Activated naive CD4-positive, alpha-beta T cell (primary cell): ENCODE measurements at places on chromosomes 7 and 10.

- no peak for DNase-seq
These were observed 10.4 kb downstream of the TMEM270 start for GRCh38 chr7:73871163-73872011.

GRCh38 chr10:34343764-34344163 lies 471.3 kb downstream of the PARD3 start:
- no peak for DNase-seq

GRCh38 chr7:129210256-129210988 lies 14.4 kb upstream of the AHCYL2 start:
- DNase-seq = peak; percentile 52

DNA sequence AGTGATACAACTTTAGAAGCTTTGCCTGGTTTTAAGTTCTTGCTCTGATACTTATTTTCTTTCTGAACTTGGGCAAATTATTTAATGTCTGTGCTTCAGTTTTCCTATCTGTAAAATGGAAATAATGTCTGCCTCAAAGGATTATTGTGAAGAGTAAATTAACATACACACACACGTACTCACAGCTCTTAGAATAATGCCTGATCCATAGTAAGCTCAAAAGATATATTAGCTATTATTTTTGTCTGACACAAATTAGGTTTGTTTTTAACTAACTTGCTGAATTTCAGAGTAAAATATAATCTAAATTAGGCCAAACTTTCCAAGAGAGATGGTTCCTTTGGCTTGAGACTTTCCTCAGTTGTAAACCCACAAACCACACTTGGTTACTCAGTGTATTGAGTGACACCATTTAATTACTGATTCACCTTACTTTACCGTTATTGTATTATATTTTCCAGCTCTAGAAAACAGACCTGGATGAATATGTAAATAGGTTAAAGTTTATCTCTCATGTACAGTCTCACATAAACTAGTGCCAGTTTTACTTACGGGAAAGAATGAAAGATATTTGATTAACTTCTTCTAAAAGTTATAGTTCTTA lies 50.4 kb downstream of the VTI1A start:
- DNase-seq = no peak

DNA sequence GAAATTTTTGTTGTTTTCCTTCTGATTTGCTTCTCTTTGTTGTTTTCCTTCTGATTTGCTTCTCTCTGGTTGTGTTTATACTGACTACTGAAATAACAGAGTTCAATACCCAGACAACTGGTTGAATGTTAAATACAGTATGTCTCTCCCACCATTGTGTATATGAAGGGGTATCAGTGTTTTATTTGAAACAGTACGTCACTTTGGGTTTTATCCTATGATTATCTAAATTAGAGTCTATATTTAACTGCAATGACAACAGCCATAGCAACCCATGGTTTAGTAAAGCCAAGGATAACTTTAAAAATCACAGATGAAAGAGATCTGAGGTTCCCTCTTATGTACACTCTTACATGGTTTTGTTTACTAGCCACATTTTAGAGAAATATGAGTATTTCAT lies 141.3 kb downstream of the GNAT3 start:
- no peak for DNase-seq

GRCh38 chr10:125631806-125632205 lies 51.2 kb downstream of the TEX36 start:
- DNase-seq = no peak

GRCh38 chr7:144438759-144439158 lies 35.3 kb upstream of the NOBOX start:
- no peak for DNase-seq

GRCh38 chr7:47170516-47170915 lies 411.4 kb downstream of the TNS3 start:
- no peak for DNase-seq

- no peak for DNase-seq
These were observed 122.4 kb downstream of the ZNF248 start for GRCh38 chr10:37734971-37735370.

GRCh38 chr7:131235489-131236317 lies 92.0 kb upstream of the MKLN1 start:
- peak; percentile 6 for DNase-seq

- no peak for DNase-seq
These were observed 1.9 kb upstream of the ITPRIP start for GRCh38 chr10:104340111-104340526.

GRCh38 chr7:39480901-39481300 lies 85.3 kb upstream of the YAE1 start:
- no peak for DNase-seq

DNA sequence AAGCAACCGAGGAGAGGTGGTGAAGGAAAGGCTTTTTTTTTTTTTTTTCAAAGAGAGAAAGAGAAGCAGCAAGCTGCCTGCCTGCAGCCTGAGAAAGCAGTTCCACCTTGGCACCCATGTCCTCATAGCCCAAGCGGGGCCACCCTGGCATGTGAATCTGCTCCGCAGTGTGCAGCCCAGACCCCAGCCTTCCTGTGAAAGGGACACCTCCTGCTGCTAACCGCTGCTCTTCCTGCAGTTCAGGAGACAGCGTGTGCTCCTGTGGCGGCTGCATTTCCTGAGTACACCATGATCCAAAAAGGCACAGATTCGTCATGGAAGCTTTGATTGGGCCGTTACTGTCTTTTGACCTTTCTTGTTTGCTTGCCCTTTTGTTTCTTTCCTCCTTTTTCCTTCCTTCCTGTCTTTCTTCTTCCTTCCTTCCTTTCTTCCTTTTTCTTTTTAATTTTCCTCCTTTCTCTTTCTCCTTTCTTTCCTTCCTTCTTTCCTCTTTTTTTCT lies 38.1 kb downstream of the IKZF1 start:
- peak; percentile 35 for DNase-seq

GRCh38 chr10:101559596-101560297 lies 28.3 kb downstream of the POLL start:
- DNase-seq = no peak

- DNase-seq = no peak
These were observed 307.4 kb upstream of the ZMIZ1 start for GRCh38 chr10:78761311-78761781.

DNA sequence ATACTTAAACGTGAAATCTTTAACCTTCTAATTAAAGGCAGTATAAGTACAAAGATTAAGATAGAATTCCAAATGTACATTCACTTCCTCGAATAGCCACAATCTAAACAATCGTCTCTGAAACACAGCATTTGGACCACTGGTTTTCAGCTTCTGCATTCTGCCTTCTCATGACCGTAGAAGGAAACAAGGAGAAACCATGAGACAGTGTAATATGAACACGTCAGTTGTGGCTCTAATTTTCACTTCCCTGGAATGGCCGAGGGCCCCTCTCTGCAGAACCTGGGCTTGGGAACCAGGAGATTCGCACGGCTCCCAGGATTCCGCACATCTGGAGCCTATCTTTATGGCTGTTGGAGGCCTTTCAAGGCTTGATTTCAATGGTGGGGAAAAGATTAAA lies 189.3 kb downstream of the KLF6 start:
- no peak for DNase-seq

DNA sequence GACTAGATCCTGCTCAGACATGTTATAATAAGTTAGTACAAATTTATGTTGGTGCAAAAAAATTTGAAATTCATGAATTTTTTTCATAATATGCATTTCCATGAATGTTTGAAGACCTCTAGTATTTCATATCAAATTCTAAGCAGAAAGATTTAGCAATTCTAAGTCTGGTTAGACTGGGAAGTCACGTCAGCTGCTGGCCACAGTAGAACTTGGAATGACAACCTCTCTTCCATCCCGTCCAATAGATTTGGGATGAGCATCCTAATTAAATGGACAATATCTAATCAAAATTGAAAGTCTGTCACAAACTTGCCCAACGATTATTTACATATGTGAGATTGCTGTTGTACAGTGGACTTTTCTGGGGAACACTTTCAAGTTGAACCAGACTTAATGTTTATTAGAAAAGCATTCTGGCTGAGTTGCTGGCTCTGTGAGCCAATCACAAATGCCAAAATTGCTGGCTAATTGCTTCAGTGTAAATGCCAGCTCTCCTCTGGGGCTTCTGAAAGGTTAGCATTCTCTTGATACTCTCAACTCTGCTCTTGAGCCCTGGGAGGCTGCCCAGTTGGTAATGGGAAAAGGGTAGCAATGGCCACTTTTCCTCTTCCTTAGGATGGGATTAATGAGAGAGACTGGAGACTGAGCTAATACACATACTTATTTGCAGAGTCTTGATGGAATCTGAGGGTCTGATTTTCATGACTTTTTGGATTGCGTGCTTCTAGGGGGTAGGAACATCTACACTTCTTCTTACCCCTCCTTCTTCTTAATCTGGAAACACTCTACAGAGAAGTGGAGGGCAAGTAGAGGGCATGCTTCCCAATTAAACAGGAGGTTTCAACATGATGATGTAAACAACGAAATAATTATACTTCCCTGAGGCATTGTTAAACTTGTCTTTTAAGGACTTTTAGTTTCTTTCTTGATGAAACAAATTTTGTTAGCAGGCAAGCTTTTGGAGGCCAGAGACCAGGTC lies 253.5 kb downstream of the BAMBI start:
- DNase-seq = no peak

DNA sequence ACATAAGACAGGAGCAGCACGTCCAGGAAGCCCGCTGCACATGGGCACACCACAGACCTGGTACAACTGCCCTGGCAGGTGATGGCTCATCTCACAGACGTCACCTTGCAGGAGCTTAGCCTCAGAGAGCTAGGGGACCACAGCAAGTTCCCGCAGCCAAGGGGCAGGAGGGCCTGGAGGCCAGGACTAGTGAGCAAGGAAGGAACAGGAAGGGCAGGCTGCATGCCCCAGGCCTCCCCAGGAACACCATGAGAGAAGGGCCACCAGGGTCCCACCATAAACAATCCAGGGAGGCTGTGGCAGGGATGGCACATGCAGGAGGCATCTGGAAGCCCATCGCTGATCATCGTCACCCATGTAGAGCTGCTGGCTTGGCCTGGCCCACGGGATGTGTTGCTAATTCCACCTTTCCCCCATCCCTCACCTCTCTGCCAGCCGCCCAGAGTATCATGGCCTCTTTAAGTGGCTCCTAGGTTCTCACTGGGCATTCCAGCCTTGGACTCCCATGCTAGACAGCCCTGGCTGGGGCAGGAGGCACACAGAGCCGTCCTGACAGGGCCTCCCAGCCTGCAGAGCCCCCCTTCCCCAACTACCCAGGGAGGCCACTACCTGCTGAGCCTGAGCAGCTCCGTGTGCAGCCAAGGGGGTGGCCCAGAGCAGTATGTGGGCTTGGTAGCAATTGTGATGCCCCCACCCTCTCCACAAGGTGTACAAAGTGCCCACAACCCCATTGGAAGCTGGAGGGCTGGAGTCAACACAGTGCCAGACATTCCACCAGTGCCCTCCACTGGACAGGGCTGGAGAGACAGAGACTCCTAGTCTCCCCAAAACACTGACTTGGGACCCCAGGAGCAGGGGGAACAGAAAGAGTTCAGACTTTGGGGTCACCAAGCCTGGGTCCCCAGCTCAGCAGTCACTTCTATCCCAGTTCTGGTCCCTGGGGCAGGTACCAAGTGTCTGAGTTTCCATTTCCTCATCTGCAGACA lies 35.5 kb downstream of the GRID1 start:
- no peak for DNase-seq

DNA sequence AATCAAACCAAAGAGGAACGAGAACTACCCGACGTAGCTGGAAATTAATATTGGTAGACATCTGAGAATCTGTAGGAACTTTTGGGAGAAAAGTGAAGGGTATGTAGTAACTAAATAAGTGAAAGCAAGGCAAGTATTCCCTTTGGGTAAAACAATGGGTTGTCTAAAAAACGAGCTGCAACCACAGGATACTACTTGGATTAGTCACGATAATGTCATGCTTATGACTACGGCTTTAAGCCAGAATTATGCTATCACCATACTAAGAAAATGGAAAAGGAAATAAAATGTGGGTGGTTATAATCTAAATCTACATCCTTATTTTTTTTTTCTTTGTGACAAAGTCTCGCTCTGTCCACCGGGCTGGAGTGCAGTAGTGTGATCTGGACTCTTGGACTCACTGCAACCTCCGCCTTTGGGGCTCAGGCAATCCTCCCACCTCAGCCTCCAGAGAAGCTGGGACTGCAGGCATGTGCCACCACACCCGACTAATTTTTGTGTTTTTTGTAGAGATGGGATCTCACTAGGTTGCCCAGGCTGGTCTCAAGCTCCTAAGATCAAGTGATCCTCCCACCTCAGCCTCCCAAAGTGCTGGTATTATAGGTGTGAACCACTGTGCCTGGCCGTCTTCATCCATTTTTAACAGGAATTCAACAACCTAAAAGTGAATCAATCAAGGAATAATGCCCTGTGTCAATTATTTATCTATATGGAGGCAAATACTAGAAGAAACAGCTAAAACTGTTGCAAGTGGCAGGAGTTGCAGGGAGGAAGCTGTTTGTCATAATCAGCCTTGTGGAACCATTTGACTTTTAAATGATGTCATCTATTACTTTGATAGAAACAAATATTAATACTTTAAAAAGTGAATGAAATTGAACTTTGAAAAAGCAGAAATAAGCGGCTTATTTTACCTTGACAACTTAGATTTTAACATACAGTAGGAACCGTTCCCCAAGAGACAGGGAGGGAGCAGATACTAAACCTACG lies 189.3 kb downstream of the PRPF18 start:
- no peak for DNase-seq

DNA sequence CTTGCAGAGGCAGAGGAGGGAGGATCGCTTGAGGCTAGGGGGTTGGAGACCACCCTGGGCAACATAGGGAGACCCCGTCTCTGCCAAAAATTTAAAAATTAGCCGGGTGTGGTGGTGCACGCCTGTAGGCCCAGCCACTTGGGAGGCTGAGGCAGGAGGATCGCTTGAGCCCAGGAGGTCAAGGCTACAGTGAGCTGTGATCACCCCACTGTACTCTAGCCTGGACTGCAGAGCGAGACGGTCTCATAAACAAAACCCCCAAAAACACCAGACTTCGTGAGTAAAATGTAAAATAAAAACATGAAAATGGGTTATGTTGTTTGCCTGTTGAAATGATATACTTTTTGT lies 699 bp downstream of the LHPP start:
- no peak for DNase-seq

DNA sequence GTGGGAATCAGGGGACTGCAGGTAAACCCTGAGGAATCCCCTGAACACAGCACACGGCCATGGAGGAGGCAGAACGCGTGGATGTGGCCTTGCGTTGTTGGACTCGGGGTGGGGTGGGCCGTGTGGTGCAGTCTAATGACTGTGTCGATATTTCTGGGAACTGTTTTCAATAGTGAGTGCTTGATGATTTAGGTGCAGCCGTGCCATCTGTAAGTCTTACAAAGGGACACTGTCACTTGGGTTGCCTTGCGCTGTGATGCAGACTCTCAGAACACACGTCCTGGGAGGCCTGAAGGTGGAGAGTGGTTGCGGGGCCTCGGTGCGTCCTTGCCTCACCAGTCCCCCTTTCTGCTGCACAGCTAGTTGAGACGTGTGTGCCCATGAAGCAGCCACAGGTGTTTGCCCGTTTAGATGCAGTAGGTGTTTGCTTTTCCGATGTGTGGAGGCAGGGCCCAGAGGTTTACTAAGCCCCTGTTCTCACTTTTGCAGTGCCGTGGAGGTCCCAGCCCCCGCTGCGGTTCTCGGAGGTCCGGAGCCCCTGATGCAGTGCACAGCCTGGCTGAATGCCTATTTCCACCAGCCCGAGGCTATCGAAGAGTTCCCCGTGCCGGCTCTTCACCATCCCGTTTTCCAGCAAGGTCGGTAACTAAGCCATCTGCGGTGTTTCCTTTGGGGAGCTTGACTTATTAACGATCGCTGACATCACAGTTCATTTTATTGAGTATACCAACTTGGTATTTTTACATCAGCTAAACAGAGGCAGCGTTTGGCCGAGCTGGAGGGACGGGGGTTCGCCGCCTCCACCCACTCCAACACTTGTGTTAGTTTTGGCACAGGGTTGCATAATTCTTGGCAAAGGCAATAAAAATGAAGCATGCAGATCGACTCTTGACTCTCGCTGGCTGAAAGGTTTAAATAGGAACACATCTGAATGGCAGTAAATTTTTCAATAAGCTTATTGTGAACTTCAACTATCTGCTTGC lies 240.7 kb downstream of the MGMT start:
- no peak for DNase-seq
